ENCODE measurements at places on chromosomes 3 and 15. TPM values are rescaled to one million over a fixed set of nuclear protein-coding genes. Genes with fewer than 3 reads are reported as not detected.

The RSRC1 gene
- total RNA-seq, result 33.2 TPM

The SOX2 gene
- not detected for total RNA-seq

The GOLGA6L4 gene
- 0.66 TPM for total RNA-seq

The DISP2 gene
- total RNA-seq, result 0.08 TPM

The AMT gene
- total RNA-seq, result 2.0 TPM

The CPLX3 gene
- not detected for total RNA-seq

The TLR9 gene
- total RNA-seq, result 0.85 TPM

The SNURF gene
- total RNA-seq, result 19.6 TPM
